Stimulated activated CD4-positive, alpha-beta T cell treated with anti-CD3 and anti-CD28 coated beads, TNF-alpha, amount 100 ng/mL, for 24 hours (primary cell): ENCODE measurements at places on chromosomes 5 and 9.
A peak's percentile ranks its signal among the peaks of the same experiment; 100 is the strongest.

GRCh38 chr5:83957188-83957587, 236.5 kb upstream of the HAPLN1 start:
- DNase-seq = no peak

DNA sequence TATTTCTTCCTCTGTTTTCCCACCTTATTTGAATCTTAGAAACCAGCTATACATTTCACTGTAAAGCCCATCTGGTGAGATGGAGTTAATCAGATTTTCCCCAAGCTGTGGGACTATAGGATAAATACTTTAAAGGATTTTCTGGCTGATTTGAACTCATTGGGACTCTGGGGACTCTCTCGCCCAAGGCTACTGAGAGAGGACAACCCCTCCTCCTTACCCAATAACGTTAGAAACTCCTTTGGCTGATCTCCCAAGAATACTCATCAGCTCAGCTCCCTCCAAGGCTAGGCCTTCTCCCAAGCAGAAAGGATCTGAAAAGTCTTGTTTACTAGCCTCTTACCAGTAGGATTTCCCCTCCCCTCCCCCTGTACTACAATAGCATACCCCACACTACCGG, 1.5 kb upstream of the GLRA1 start:
- DNase-seq = no peak

DNA sequence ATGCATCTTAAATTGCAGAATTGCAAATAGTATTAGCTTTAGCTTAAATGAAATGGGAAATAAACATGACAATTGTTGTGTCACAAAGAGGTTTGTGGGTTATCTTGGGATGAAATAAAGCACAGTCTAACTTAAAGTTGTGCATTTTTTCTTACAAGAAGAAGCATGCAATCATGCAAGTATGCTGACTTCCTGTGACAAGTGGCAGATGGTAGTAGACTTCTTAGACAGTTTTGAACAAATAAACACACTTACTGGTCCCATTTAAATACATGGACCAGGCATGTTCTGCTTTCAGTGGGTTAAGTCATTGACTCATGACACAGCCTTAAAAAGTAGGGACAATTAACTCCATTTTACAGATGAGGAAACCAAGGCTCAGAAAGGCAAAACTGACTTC, 15.9 kb upstream of the C5orf63 start:
- no peak for DNase-seq

- no peak for DNase-seq
Observed at GRCh38 chr5:38672059-38672788, 115.8 kb upstream of the LIFR start.

GRCh38 chr5:14168144-14168792, 25.1 kb downstream of the TRIO start:
- no peak for DNase-seq

- DNase-seq = no peak
Observed at GRCh38 chr5:6140219-6140618, 238.1 kb downstream of the MED10 start.

DNA sequence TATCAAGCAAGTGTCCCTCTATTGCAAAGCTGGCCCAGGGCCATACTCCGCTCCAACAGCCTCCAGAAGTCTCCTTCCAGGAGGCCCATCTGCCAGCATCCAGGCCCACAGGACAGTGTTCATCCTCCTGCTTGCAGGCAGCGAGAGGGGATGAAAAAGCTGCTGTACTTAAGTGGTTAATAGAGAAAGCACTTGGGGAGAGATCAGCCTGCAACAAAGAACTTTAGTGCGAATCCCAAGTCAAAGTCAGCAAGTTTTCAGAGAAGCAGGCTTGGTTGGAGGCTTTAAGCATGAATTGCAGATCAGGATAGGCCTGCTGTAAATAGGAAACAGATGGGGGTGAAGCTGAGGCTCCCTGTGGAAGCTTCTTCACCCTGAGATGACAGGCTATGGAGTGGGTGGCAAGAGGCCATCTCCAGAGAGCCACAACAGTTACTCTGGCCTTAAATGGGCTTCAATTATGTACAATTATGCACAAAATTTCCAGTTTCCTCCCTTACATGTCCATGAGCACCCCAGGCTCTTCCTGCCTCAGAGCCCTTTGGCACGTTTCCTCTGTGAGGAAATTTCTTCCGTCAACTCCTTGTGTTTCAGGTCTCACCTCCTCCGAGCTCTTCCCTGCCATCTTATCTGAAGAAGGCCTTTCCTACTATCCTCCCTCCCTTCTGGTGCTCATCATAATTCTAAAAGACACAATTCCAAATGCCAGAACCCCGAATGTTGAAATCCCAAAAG, 98.0 kb upstream of the NR3C1 start:
- DNase-seq = no peak

- DNase-seq = no peak
Observed at GRCh38 chr5:157548513-157549282, 26.9 kb downstream of the ADAM19 start.

DNA sequence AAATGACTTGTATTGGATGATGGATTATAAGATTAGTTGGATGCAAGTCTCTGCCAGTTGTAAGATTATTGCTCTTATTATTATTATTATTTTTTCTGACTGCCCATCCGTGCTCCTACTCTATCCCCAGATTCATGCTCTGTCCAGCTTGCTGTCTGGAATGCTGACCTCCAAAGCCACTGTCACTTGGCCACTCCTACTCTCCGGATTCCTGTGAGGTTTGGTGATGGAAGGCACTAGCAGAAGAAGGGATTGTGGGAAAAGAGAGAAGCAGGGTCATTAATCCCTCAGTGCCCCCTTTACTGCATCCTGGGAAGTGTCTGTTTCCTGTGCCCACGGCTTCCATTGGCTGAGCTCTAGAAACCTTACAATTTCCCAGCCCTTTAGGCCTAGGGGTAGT, 76.3 kb upstream of the IL12B start:
- DNase-seq = no peak

DNA sequence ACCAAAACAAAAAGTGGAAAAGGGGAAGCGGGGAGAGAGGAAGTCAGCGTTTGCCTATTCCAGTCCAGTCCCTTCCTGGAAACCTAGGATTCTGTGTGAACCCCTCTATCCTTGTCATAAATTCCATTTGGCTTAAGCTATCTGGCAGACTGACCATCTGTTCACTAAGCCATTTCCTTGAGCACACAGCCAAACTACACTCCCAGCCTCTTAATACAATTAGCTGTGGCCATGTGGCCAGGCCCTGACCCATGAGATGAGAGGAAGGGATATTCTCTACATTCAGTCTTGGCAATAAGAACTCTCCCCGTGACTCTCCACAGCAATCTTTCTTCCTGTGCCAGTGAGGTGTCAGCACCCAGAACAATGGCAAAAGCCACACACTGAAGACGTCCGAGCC, 424.8 kb downstream of the TLE1 start:
- DNase-seq = no peak

DNA sequence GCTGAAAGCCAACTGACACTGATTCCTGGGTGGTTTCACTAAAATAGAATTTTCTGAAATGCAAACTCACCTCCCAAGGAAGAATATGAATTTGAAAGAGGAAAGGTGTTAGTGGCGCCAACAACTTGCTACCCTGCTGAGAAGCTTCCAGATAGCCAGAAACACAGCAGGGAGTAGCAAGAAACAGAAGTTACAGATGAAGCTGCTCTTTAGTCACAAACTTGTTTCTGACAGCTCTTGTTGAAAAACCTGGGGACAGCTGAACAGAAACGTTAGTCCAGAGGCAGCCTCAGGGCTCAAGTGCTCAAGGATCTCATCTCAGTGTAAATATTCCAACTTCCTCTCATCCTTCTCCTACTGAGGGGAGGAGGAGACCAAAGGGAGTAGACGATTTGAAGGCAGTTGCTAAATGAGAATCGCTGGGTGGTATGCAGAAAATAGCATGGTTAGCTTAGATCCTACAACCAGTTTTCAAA, 184.1 kb downstream of the PDE4D start:
- DNase-seq = no peak

- no peak for DNase-seq
Observed at GRCh38 chr5:72326306-72326649, 6.1 kb downstream of the PTCD2 start.

GRCh38 chr5:138603249-138603920, 28.2 kb upstream of the HSPA9 start:
- peak; percentile 31 for DNase-seq

DNA sequence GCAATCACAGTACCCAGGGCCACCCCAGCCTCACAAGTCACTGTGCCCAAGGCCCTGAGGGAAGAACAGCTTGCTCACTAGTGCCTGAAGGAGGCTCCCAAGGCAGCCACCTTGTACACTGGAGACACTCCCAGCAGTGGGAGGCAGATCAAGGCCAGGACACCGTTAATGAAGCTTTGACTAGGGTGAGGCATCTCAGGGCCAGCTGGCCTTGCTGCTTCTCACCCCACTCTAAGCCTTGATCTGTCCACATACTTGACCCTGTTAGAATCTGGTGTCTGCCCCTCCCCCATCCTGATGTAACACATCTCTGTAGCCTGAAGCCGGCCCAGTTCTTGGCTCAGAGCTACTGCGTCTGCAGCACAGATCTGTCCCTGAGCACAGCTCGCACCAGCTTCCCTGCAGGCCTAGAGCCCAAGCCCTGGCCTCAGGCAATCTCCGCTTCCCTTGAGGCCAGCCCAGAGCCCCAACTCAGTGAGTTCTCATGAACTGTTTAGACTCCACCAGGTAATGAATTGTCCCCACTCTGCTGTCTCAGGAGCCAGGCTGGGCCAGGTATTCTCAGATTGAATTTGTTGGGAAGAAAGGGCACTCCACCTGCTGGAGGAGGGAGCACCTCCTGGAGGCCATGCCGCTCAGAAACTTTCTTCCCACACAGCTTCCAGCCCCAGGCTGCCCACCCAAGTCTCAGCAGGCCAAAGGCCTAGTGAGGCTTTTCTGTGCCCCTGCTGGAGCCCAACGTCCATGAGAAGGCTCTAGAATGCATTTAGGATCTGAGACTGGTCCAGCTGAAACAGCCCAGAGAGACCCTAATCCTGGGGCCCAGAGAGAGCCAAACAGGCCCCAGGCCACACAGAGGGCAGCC, 13.4 kb upstream of the JADE2 start:
- DNase-seq = no peak

- no peak for DNase-seq
Observed at GRCh38 chr9:73042155-73042554, 89.3 kb upstream of the ALDH1A1 start.

DNA sequence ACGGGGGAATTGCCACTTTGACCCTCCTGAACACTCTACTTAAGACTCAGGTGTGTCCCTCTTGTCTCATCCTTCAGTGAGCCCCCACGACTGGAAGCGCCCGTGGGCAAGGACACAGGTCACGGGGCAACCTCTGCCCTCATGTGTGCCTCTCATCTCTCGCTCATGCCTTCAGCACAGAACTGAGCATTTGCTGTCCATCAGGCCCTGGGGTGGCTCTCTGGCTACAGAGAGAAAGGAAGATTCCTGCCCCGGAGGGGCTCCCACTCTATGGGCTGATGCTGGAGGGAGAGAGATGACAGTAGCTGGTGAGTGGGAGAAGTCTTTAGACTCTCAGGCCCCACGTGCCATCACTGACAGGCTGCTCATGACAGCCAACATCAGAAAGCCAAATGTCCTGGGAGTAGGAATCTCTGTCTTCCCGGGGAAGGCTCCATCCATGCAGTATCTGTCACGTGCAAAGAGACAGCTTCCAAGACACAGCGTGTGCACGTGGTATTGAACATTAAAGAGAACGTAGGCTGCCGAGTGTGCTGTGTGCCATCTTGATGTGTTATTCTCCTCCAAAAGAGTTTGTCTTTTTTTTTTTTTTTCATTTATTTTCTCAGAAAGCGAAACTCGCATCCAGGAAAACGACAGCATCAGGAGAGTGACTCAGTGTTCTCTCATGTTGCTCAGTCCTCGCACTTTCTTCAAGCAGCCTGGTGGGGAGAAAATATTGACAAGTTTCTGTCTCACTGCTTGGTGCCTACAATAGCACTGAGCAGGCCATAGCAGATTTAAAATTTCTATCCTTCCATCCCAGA, 190.5 kb downstream of the GAS1 start:
- DNase-seq = no peak

- DNase-seq = no peak
Observed at GRCh38 chr9:12980085-12980851, 205.4 kb downstream of the LURAP1L start.

GRCh38 chr9:108756746-108757490, 98.9 kb downstream of the ACTL7B start:
- DNase-seq = no peak

DNA sequence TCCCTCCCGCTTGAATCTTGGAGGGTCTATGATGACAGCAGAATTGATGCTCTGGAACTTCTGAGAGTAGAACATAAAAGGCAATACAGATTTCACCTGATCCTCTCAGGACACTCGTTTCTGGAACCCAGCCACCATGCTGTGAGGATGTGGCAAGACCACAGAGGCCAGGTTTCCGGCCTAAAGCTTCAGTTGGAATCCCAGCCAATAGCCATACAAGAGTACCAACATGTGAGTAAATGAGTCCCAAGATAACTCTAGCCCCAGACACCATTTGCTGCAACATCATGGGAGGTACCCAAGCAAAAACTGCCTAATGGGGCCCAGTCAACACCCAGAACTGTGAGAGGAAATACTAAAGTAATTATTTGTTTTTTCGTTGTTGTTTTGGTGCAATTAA, 65.7 kb upstream of the MARCHF11 start:
- DNase-seq = no peak

GRCh38 chr5:35745660-35746059, 111.0 kb upstream of the IL7R start:
- no peak for DNase-seq

DNA sequence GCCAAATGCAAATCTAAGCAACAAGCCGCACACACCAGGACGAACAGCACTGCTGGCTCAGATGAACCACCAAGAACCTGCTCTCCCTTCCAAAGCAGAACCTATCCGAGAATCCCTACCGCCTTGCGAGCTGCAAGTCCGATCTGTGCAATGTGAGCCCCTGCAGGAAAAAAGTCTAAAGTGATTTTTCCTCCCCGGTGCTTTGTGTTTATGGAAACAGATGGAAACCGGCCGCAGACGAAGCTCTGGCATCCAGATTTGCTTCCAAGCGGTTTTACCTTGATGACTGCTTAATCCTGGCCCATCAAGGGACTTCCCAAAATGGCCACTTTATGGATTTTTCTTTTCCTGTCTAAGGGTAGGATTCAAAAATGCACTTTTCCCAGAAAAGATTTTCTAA, 112.5 kb downstream of the VAV2 start:
- no peak for DNase-seq

DNA sequence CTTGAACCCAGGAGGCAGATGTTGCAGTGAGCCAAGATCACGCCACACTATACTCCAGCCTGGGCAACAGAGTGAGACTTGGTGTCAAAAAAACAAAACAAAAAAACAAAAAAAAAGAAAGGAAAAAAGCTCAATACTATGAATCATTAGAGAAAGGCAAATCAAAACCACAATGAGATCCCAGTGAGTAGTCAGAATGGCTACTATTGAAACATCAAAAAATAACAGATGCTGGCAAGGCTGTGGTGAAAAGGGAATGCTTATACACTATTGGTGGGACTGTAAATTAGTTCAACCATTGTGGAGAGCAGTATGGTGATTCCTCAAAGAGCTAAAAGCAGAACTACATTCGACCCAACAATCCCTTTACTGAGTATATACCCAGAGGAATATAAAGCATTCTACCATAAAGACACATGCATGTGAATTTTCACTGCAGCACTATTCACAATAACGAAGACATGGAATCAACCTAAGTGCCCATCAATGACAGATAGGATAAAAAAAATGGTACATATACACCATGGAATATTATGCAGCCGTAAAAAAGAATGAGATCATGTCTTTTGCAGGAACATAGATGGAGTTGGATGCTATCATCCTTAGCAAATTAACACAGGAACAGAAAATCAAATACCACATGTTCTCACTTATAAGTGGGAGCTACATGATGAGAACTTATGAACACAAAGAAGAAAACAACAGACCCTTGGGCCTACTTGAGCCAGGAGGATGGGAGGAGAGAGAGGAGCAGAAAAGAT, 81.9 kb upstream of the ARRDC3 start:
- DNase-seq = no peak

GRCh38 chr5:179289756-179290385, 55.4 kb downstream of the ADAMTS2 start:
- DNase-seq = no peak
